CMK (cell line): ENCODE measurements at places on chromosomes 2 and 18.

DNA sequence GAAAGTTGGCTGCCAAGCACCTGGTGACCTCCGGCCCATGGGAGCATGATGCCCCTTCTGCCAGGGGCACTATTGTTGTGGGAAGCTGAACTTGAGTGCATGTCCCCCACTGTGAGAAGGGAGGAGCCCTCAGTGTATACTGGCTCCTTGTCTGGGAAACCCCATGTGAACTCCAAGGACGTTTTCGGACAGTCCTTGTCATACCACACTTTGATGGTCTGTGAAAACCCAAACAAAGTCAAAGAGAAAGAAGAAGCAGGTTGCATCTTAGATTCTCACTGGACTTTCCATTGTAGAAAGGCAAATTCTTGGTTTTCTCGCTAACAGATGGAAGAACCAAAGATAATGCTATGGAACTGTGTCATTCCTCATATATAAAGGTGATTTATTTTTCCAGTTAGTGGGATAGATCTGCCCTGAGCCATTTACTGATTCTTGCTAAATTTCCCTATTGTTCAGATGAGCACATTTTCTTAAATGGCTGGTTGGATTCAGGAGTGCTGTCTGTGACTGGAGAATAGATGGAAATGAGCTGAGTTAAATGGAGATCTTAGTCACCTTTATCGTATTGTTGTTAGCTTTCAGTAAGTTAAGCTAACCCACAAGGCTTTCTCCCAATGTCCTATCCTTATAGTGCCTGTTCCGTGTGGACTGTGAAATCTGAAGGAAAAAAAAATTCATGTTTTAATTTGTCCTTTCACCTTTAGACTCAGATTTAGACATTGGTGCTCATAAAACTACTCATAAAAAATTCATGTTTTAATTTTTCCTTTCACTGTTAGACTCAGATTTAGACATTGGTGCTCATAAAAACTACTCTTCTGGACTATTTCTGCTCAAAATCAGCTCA, 166.6 kb downstream of the ACTR3 start:
- no peak for DNase-seq

- DNase-seq, result no peak
Measured at GRCh38 chr18:44181951-44182747, 498.5 kb upstream of the SETBP1 start.

GRCh38 chr2:209383212-209383611, 40.6 kb upstream of the MAP2 start:
- DNase-seq, result no peak

- DNase-seq, result no peak
Measured at GRCh38 chr18:27165412-27165811, 19.7 kb downstream of the CHST9 start.

DNA sequence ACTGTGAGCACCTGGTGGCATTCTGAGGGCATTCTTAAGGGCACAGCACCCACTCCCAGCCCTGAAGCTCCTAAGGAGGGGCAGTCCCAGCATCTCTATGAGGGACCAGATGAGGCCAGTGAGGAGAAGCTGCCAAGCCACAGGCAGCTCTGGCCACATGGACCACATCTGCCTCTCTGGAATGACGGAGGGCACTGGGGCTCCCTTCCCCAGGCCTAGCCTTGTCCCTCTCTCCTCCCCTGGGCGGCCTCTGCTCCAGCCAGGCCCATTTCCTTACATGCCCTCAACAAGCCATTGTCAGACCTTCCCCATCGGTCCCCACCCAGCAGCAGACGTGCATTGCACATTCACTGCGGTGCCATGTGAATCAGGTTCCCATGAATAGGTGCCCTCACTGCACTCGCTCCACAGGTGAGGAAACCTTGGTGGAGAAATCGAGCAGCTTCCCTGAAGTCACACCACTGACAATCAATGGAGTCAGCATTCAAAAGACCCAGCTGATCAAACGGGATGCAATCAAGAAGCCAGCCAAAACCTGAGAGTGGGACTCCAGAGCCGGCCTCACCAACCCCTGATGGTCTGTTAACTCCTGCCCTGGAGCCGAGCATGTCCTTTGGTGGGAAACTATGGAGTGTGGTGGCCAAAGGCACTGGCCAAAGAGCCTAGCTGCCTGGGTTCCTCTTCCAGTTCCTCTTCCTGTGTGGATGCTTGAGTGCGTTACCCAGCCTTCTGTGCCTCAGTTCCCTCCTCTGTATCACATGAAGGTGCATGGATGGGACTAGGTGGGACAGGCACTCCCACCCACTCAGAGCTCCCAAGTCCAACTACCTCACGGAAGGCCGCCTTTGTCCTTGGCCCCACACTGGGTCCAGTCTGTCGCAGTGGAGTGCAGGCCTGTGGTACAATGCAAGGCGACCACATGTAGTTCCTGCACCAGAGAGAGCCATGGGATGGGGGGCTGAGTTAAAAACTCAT, 147.3 kb downstream of the ZFP36L2 start:
- no peak for DNase-seq

- DNase-seq, result no peak
Measured at GRCh38 chr2:151027151-151027550, 234.5 kb downstream of the RBM43 start.

- no peak for DNase-seq
Measured at GRCh38 chr2:226777611-226778010, 22.0 kb downstream of the IRS1 start.

GRCh38 chr2:60818272-60818671, 62.2 kb downstream of the PAPOLG start:
- no peak for DNase-seq

DNA sequence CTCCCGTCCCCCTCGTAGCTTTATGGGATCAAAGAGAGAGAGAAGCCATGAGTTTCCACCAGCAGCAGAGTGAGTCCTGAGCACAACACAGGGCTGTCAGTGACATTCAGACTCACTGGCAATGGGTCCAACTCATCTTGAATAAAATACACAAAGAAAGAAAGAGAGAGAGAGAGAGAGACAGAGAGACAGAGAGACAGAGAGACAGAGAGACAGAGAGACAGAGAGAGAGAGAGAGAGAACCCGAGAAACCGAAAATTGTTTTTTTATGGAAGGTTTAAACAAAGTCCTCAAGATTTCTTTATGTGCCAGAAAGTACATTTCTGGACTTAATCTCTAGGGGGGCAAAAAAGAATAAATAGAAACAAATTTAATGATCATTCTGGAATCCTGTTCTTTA, 11.5 kb upstream of the BCL2 start:
- no peak for DNase-seq

DNA sequence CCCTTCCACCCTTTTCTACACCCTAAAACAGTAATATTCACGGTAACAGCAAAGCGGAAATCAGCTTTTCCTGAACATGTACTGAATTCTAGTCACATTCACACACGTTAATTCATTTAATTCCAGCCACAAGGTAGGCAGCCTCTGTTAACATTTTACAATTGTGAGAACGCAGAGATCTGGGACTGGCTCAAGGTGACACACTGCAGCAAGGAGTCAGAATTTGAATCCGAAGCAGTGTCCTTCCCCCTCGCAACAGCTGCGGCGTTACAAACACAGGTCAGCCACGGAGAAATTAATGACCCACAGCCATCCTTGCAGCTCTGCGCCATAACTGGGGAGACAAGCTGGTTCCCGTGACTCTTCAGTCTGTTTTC, 818 bp upstream of the SLC20A1 start:
- DNase-seq, result no peak

DNA sequence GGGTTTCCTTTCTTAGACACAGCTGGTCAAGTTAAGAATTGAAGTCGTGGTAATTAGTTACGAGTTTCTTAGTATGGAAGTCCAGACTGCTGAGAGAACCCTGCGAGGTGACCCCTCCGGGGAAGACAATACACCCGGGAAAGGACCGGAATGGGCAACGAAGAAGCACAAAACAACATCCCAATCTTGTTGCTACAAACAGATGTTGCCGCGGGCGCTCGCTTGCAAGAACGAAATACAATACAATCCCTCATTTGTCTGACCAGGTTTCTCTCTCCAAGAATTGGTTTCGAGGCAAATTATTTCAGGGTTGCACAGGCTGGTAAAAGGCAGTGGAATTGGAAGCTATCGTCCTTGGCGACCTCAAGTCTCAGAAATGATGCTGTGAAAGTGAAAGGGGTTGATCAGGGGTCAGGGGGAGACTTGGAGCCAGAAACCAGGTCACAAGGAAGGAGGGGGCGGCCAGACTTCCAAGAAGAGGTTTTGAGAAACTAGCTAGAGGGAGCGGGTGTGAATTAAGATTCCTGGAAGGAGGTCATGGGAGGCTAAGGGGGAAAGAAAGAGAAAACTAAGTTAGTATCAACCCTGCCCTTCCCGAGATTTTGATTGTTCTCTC, 401.9 kb downstream of the HRH4 start:
- DNase-seq, result no peak

DNA sequence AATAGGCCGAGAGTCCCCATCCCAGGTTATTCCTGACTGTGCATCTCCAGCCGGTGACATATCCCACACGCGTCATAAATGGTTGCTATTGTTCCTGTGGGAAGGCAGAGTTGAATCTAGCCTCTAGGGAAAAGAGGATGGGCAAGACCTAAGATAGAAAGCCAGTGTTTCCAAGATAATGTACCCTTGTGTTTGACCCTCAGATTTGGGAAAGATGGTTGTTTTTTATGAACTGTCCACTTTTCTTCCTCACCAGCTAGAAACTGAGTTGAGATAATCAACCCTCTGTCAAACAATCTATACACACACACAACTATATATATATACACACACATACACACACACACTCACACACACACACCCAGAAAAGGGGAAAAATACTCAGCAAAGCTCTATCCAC, 131.0 kb downstream of the PRKCE start:
- DNase-seq, result no peak

DNA sequence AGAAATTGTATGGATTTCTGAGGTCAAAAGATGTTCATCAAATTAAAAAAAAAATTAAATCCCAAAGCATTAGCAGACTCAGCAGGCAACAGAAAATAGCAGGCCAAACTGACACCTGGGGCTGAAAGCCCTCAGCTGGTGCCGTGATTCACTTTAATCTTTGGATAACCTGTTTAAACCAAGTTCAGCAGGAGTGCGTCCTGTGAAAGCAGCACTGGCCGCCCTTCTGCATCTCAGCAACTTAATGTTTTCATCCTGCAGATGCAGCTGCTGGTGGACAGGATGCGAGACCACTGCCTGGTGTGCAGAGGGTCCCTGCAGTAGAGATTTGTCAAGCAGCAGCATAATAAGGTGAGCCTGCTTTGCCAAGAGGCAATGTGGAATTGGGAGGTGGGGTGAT, 41.2 kb downstream of the CCDC68 start:
- DNase-seq, result no peak

DNA sequence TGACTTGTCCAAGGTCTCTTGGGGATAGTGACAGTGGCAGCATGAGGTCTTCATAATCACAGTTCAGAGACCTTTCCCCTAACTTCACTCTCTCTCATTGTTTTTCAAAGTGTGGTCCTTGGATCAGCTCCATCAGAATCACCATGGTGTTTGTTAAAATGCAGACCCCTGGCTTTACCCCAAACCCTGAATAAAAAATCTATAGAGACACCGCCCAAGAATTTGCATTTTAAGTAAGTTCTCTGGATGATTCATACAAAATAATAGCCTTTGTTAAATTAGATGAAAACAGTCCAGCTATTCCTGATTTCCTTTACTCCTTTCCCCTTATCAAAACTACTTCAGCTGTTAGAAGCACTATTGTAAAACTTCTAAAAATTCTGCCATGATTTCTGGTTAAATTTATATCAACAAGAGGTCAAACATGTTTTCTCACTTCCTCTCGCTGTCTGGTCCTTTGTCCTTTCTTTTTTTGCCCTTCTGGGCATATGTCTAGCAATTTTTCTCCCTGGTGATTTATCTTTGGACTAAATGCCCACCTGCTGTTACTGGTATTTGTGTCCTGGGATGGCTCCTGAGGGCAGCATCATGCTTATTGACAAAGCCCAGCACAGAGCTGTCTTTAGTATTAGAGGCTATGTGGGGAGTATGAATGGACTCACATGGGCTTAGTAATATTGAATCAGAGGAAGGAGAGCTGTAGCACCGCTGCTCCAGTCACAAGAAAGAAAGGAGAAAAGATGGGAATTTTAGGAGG, 63.4 kb downstream of the LHCGR start:
- no peak for DNase-seq

DNA sequence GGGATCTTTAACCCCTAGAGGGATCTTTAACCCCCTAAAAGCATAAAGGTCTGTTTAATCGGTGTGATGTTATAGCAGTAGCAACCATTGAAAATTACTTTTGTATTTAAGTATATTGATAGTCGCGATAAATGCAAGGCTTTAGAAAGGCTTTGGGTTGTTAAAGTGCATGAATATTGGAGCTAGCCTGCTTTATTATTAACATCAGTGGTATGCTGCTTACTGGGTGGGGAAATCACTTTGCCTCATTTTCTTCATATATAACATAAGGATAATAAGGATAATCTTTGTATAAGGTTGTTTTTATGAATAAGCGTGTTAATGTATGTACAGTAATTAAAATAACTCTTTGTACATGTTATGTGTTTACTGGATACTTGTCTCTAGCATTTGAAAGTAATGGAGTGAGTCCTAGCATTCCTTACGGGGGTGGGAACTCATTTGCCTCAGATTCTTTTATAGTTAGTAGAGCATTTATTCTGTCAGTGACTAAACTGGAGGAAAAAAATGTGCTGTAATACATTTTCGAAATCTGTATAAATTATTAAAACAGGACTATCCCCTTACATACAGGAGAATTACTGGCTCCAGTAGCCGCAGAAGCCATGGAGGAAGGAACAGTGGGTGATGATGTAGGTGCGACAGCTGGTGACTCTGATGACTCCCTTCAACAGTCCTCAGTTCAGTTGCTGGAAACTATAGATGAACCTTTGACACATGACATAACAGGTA, 122.2 kb downstream of the BIRC6 start:
- DNase-seq, result no peak

GRCh38 chr2:188291142-188291616, 495 bp upstream of the GULP1 start:
- no peak for DNase-seq

DNA sequence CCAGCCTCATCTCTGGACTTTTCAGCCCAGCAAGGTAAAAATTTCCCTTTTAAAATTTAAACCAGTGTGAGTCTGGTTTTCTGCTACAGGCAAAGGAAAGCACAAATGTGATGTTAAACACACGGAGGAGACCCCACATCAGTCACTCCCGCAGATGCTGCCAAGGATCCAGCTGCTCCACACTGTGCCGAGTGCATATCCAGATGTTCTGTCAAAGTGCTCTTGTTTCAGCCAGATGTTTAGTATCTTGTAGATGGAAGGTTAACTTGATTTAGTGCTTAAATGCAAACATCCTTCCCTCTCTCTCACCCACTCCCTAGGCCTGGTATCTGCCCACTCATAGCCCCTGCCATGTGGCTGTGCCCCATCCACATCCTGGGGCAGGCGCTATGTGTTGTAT, 15.8 kb upstream of the ATOH8 start:
- DNase-seq, result no peak

DNA sequence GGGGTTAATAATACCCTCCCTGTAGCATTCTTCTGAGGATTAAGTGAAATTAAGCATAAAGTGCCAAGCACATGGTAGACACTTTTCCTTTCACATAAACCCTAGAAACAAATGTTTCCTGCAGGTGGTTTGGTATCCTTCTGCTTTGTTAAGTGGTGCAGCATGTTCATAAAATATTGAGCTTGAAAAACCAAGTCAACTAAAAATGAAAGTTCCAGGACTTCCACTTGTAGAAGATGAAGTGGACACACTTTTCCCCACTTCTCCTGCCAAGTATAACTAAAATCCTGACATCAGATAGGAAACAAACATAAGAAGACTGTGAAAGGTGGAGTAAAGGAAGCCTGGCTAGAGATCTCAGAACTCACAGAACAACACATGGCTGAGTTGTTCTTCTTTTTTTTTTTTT, 90.5 kb downstream of the COLEC12 start:
- no peak for DNase-seq

- no peak for DNase-seq
Measured at GRCh38 chr2:134282629-134283400, 28.9 kb downstream of the MGAT5 start.

- DNase-seq, result no peak
Measured at GRCh38 chr2:157150747-157151146, 106.8 kb upstream of the GALNT5 start.
